ENCODE measurements at places on chromosomes 7 and 10. TPM values are rescaled to one million over a fixed set of nuclear protein-coding genes. Genes with fewer than 3 reads are reported as not detected.

DNA sequence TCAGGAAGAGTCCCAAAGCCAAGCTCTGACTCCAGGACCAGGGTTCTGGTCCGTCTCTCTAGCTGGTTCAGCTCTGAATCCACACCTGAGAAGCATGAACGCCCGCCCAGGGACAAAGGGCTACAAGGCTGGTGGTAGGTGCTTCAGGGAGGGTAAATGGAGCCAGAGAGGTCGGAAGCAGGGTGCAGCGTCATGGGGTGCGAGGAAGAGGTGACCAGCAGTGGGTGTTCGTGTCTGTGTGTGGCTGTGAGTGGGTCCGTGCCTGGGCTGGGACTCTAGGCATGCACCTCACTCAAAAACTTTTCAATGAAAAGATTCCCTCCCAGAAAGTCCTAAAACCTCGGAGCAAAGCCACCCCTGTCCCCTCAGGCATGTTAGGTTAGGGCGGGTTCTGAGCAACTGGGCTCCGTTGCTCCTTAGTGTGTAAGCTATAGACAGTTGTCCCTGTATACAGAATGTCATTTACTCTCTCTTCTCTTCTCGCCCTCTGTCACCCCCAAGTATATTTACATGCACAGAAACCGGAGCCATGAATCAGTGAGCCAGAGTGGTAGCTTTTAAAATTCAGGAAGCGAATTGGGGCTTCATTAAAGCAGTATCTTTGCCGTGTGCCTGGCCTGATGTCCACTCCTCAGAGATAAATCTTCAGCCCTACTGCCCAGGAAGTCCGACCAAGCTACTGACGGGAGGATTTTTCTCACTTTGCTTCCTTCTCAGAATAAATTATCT is 12.3 kb upstream of the GATA3 start:
- DNase-seq: no peak

- no peak for DNase-seq
Observed at GRCh38 chr7:70788276-70788675, 343.7 kb upstream of the GALNT17 start.

DNA sequence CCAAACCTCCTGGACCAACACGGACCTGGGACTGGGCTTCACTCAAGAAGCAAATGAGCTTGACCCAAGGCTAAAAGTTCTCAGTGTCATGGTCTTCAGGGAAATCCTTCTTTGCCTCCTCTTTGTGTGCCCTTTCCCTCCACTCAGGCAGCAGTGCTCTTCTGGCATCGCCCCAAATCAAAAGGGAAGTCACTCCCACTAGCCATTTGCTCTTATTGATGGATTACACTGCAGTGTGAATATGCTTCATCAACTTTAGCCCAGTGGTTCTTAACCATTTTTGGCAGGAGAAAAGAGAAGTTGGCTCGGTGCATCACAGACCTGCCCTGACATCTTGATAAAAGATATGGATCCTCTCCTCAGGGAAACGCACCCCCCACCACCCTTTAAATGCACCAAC is 19.2 kb upstream of the IKZF1 start:
- no peak for DNase-seq

DNA sequence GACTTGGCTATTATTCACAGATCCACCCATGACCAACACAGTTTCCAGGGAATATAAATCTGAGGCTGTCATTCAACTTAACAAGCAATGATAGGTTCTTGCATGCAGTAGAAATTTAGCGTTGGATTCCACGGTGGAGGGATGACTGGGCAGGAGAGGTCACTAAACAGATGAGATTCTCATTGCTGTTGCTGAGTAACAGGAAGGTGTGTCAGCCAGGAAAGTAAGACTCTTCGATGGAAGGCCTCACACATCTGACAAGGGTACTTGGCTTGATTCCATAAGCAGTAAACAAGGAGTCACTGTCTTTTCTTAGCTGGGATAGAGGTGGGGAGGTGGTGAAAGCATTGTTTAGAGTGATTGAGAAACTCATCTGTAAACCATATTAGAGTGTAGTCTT is 1152.0 kb downstream of the SORCS3 start:
- DNase-seq: no peak

DNA sequence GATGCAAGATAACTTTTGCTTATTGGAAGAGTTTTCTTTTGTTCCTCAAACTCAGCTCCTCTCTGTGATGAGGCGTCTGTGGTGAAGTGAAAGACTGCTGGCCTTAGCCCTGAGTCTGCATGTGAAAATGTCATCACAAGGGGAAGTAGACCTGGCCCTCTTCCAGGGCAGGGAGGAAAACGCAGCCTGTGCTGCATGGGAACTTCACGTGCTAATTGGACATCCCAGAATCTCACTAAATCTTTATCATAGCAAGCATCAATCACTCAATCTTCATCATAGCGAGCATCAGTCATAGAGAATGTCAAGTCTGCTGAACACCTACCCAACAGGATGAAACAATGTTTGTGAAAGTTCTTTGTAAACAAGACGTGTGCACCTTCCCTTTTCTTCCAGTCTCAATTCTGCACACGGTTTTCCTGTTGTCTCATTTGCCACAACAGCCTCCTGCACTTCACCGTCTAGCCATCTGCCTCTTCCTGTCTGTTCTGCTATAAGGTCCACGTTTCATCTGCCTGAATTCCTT is 314.6 kb downstream of the FRMD4A start:
- no peak for DNase-seq

DNA sequence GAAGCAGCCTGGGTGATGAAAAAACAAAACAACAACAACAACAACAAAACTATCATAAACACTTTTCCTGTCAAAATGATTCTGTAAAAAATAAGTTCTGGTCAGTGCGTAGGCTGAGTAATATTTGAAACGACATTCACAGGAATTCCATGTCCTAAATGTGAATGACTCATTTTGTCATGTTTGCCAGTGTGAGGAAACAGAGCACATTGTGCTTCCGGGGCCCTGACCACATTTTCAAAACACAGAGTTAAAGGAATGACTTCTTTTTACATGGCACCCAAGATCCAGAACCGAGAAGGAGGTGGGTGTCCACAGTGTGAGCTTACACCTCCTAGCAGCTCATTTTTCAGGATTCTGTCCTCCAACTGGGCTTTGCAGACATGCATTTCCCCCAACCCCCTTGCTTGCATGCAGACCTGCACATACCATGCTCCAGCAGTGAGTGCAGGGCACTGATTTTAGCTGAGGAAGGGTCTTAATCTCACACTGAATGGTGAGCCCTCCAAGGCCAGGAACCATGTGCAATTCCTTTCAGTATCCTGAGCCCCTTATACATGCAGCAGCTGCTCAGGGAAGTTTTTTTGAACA is 3.0 kb downstream of the CLRN3 start:
- no peak for DNase-seq

- DNase-seq: no peak
Observed at GRCh38 chr7:99395616-99396327, 12.6 kb downstream of the PDAP1 start.

DNA sequence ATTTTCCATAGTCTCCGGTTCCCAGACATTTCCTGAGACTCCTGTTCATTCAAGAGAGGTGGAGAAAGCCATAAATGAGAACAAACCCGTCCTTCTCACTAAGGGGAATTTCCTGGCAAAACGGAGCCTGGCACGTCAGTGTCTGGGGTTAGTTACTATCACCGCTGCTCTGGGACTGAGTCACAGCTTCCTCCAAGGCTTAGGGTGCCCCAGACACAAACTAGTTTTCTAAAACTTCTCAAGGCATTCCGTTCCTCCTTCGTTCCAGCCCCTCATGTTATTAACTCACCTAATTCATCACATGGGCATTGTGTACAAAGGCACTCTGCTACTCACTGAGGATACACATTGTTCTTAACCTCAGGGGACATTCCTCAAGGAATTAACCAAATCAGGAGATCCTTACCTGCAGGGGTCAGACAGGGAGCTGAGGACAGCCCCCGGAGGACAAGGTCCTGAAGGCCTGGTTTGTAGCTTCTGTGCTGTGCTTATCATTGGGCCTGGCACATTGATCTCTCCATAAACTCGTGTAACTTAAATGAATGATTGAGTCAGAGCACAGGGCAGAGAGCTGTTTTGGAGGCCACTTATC is 103.0 kb upstream of the KLF6 start:
- DNase-seq: no peak

GHRHR gene
- total RNA-seq: not detected

GRM8 gene
- total RNA-seq: not detected

NACAD gene
- 5.3 TPM for total RNA-seq

C7orf33 gene
- not detected for total RNA-seq

Measured in Panc1 (cell line).